Activated naive CD8-positive, alpha-beta T cell treated with anti-CD3 and anti-CD28 coated beads for 36 hours (primary cell): ENCODE measurements at places on chromosomes 5 and 9. TPM values are rescaled to one million over a fixed set of nuclear protein-coding genes. Genes with fewer than 3 reads are reported as not detected.

The GLDC gene
- 0.68 TPM for total RNA-seq

The RLN2 gene
- total RNA-seq, result 2.8 TPM

The ENTREP1 gene
- total RNA-seq, result not detected

The COL5A1 gene
- total RNA-seq, result 0.24 TPM
